Effector memory CD4-positive, alpha-beta T cell (primary cell): ENCODE measurements at places on chromosomes 1 and 21.

DNA sequence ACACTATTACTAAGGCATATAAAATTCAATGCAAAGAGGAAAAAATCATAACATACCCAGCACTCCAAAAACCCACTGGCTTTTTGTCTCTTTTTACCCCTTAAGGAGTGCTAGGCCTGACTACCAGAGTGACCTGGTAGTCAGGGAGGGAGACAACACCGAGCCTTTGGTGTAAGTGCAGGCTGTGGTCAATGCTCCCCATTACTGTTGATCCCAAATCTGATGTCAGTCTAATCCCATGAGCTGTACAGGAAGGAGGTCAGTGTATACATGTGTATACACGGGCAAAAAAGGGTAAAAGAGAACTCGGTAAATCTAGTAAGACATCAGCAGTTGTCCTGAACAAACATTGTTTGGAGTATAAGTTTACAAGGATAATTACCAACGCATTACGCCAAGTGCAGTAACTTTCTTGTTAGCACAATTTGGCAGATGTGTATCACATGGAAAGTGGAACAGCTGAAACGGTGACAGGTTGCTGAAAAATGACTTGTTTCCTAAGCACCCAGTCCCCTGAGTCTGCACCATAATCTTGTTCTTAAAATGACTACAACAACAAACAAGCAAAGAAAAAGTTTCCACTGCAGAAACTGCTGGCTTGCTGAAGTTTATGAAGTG, 217.9 kb downstream of the KCNH1 start:
- no peak for DNase-seq

DNA sequence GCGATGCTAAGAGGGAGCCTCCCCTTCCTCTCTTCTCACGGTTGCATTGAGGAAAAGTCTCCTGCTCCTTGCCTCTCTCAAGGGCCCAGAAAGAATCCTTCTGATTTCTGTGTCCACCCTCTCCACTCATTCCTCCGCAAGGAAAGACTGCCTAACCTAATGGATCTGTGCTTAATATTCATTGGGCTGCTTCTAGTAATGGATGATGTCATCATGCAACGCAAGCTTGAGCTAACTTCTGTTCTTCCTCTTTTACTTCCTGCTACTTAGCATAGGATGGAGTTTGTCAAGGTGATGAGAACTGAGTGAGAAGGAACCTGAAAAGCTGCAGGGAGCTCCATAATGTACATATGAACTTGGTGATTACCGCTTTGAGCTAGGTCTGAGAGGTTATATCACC, 35.2 kb upstream of the HMGB4 start:
- no peak for DNase-seq

DNA sequence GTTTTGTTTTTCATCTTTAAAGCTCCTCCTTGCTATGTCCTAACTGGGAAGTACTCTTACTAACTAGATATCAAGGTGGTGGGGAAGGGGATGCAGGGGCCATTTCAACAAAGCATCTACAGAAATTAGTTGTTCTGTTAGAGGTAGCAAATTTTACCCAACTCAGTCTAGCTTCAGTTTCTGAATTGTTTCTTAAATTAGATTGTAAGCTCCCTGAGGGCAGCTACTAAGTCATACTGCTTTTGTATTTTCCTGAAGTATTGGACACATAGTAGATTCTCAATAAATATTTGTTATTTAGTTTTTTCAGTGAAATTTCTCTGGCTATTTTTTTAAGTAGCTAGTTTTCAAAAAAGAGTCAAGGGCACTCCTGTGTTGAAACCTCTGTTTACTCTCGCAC, 1.8 kb downstream of the UBAP2L start:
- DNase-seq: no peak

GRCh38 chr1:8660411-8660828, 157.0 kb downstream of the RERE start:
- no peak for DNase-seq

DNA sequence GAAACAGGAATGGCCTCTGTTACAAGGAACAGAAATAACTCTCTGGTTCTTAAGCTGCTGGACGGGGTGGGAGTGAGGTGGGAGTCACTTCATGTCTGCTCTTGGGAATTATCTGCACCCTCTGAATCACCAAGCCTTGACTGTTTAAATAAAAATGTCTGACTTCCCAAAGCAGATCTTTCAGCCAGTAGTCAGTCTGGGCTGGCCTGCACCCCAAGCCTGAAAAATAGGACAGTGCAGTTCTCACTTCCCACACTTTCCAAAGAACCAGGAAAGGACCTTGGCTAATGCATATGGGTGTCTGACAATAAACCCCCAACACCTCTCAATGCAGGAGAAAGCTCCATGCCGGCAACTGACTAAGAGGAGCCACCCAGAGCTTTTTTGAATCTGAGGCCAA, 796 bp downstream of the S100A7 start:
- DNase-seq: no peak

GRCh38 chr1:33131191-33131590, 50.2 kb downstream of the AZIN2 start:
- DNase-seq: no peak
